ENCODE measurements at places on chromosomes 6 and 20. TPM values are rescaled to one million over a fixed set of nuclear protein-coding genes. Genes with fewer than 3 reads are reported as not detected.
A peak's percentile ranks its signal among the peaks of the same experiment; 100 is the strongest.

The MRPL14 gene
- 58.5 TPM for total RNA-seq

The FHL5 gene
- total RNA-seq = not detected

The NKAIN2 gene
- not detected for total RNA-seq

The DEFB124 gene
- total RNA-seq = not detected

The ZFP57 gene
- total RNA-seq = 11.5 TPM

The PTP4A1 gene
- 82.0 TPM for total RNA-seq

The ADTRP gene
- 29.1 TPM for total RNA-seq

The ZSCAN16 gene
- total RNA-seq = 3.3 TPM

The NKX2-2 gene
- total RNA-seq = not detected

The CPNE5 gene
- 0.72 TPM for total RNA-seq

GRCh38 chr6:25124216-25124715, 154.9 kb upstream of the CARMIL1 start:
- H3K27me3 ChIP-seq = no peaks in the 10 kb centered on the region
- H3K27ac ChIP-seq = no peak overlapping the region
- H3K36me3 ChIP-seq = peaks cover 71% of the 10 kb centered on the region
- no peak overlapping the region for H3K4me3 ChIP-seq
- peaks cover 29% of the 10 kb centered on the region for H3K4me1 ChIP-seq

DNA sequence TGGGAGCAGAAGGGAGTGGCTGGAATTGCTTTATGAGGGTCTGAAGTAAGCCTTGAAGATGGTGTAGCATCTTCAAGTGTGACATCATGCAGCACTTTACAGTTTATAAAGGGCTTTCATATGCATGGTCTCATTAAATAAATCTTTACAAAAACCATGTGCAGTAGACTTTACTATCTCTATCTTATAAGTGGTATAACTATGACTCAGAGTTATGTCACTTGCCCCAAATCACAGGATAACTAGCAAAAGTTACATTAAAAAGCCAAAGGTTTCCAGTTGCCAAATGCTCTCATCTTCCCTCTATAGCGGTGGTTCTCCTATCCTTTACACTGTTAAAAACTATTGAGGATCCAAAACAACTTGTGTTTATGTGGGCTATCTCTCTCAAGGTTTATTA, 687.7 kb upstream of the MARCKS start:
- no peak overlapping the region for H3K4me3 ChIP-seq
- H3K27me3 ChIP-seq = no peaks in the 10 kb centered on the region
- H3K27ac ChIP-seq = no peak overlapping the region
- H3K4me1 ChIP-seq = no peaks in the 10 kb centered on the region

- H3K27me3 ChIP-seq = no peaks in the 10 kb centered on the region
- peaks cover 33% of the 10 kb centered on the region for H3K4me1 ChIP-seq
- H3K4me3 ChIP-seq = peak overlapping the region; percentile 61
- H3K36me3 ChIP-seq = peaks cover 43% of the 10 kb centered on the region
- DNase-seq = peak; percentile 64
Measured at GRCh38 chr20:30168025-30168799, 1089.3 kb upstream of the DEFB115 start.

- H3K4me1 ChIP-seq = no peaks in the 10 kb centered on the region
- H3K27ac ChIP-seq = no peak overlapping the region
- H3K27me3 ChIP-seq = peaks cover 20% of the 10 kb centered on the region
- no peak for DNase-seq
Measured at GRCh38 chr6:47047097-47047478, 5.0 kb upstream of the ADGRF1 start.

GRCh38 chr6:47380251-47380650, 70.5 kb upstream of the TNFRSF21 start:
- peaks cover 6% of the 10 kb centered on the region for H3K4me1 ChIP-seq
- DNase-seq = no peak
- H3K36me3 ChIP-seq = no peaks in the 10 kb centered on the region

GRCh38 chr6:40210628-40211056, 276.4 kb upstream of the MOCS1 start:
- peaks cover 30% of the 10 kb centered on the region for H3K27me3 ChIP-seq
- H3K27ac ChIP-seq = no peak overlapping the region
- H3K4me1 ChIP-seq = no peaks in the 10 kb centered on the region
- no peak overlapping the region for H3K4me3 ChIP-seq
- no peaks in the 10 kb centered on the region for H3K36me3 ChIP-seq

DNA sequence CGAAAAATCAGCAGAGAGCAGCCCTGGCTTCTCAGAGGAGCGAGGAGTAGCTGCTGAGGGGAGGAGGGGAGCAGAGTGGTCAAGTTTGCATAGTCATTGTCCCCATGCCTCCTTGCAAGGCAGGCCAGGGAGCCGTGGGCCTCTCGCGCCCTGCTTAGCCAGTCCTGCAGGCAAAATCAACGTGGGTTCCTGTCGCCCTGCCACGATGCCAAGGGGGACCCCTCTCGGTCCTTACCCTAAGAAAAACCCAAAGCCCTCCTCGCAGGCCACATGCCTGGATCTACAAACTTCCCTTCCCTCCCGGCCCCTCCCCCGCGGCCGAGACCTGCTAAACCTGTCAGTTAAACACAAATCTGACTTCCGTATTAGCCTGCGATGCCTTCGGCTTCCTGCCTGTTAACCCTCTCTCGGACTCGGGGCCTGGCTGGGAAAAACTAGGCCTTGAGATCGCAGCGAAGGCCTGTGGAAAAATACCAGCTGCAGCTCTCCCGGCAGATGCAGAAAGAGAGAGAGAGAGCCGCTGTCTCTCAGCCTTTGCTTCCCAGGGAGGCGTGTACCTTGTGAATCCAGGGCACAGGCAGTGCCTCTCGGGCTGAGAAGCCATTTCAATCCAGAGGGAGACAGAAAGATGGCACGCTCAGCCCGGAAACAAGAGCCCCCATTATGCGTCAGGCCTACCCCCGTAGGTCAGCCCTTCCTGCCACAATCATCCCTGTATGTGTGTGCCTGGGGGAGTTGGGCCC, 968 bp upstream of the ZMYND8 start:
- H3K36me3 ChIP-seq = peaks cover 22% of the 10 kb centered on the region
- peak overlapping the region; percentile 97 for H3K27ac ChIP-seq
- no peaks in the 10 kb centered on the region for H3K27me3 ChIP-seq
- peak overlapping the region; percentile 95 for H3K4me3 ChIP-seq

- no peak overlapping the region for H3K4me3 ChIP-seq
- peaks cover 6% of the 10 kb centered on the region for H3K4me1 ChIP-seq
- no peaks in the 10 kb centered on the region for H3K36me3 ChIP-seq
- no peak for DNase-seq
- peaks cover 27% of the 10 kb centered on the region for H3K27me3 ChIP-seq
Measured at GRCh38 chr6:27770724-27771123, 141.5 kb downstream of the OR2B2 start.

DNA sequence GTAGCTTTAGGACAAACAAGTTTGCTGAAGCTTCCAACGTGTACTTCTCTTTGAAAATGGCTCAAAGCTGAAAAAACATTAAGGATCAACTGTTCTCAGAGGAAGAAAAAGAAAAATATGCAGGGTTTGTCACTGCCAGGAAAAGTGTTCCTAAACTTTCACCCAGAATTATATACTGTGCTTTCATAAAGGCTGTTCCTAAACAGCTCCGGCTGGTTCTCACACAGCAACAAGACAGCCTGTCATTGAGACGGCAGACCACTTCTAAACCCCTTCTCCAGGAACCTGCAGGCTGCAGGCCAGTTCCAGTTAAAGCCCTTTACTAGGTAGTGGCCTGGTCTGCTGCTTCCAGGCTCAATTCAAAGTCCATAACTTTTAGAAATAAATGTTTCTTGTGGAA, 97.4 kb upstream of the SOX4 start:
- H3K27ac ChIP-seq = no peak overlapping the region
- no peaks in the 10 kb centered on the region for H3K4me1 ChIP-seq
- no peak overlapping the region for H3K4me3 ChIP-seq
- H3K36me3 ChIP-seq = no peaks in the 10 kb centered on the region
- H3K27me3 ChIP-seq = peaks cover 3% of the 10 kb centered on the region
- DNase-seq = no peak

GRCh38 chr6:40543776-40544175, 43.4 kb downstream of the LRFN2 start:
- H3K4me1 ChIP-seq = no peaks in the 10 kb centered on the region
- no peak overlapping the region for H3K4me3 ChIP-seq
- H3K36me3 ChIP-seq = no peaks in the 10 kb centered on the region
- no peak overlapping the region for H3K27ac ChIP-seq
- peaks cover 4% of the 10 kb centered on the region for H3K27me3 ChIP-seq

GRCh38 chr6:151142676-151143075, 97.1 kb upstream of the AKAP12 start:
- no peaks in the 10 kb centered on the region for H3K36me3 ChIP-seq
- H3K4me3 ChIP-seq = no peak overlapping the region
- H3K27me3 ChIP-seq = no peaks in the 10 kb centered on the region
- no peak for DNase-seq
- no peaks in the 10 kb centered on the region for H3K4me1 ChIP-seq

GRCh38 chr6:105557291-105557690, 154.4 kb upstream of the PREP start:
- no peak overlapping the region for H3K4me3 ChIP-seq
- peaks cover 17% of the 10 kb centered on the region for H3K27me3 ChIP-seq
- H3K27ac ChIP-seq = no peak overlapping the region
- no peaks in the 10 kb centered on the region for H3K4me1 ChIP-seq
- no peak for DNase-seq

GRCh38 chr6:98877250-98877649, 42.9 kb downstream of the POU3F2 start:
- H3K36me3 ChIP-seq = peaks cover 29% of the 10 kb centered on the region
- H3K4me3 ChIP-seq = no peak overlapping the region
- no peaks in the 10 kb centered on the region for H3K27me3 ChIP-seq
- H3K4me1 ChIP-seq = peaks cover 9% of the 10 kb centered on the region
